ENCODE measurements at places on chromosomes 12 and 14. TPM values are rescaled to one million over a fixed set of nuclear protein-coding genes. Genes with fewer than 3 reads are reported as not detected.
A peak's percentile ranks its signal among the peaks of the same experiment; 100 is the strongest.

DNA sequence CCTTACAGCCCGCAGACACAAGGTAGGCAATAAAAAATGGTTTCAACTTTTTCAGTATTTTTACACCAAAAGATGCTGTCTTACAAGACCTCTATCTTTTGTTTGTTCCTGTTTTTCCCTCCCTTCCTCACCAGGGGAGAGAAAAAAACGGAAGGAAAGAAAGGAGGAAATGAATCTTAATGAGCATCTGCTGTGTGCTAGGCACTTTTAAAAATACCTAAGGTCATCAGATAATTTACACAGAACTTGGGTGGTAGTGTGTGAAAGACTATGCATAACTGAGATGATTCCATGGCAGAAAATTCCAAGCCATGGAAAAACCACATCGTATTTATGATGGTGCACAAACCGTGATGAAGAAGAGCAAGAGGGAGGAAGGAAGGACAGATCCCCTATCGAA, 121.2 kb downstream of the DIP2B start:
- no peak for DNase-seq

GRCh38 chr12:14325716-14326343, 39.7 kb upstream of the ATF7IP start:
- DNase-seq, result no peak

- no peak for DNase-seq
Measured at GRCh38 chr14:89493406-89493805, 76.4 kb upstream of the FOXN3 start.

- DNase-seq, result peak; percentile 50
Measured at GRCh38 chr12:188910-189621, 24.9 kb downstream of the SLC6A12 start.

DNA sequence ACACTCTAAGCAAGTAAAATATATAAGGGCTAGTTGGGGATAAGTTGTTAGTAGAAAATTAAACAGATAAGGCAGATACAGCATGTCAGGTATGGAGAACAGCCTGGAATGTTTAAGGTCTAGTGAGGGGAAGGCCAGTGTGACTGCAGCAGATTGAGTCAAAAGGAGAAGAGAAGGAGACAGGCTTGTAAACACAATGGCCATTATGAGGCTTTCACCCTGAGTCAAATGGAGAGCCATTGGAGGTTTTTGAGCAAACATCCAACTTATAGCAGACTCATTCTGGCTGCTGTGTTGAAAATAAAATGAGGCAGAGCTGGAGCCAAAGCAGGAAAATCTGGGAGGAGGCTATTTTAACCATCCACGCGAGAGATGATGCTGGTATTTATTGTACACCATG, 142.0 kb downstream of the DUSP6 start:
- no peak for DNase-seq

CD163L1 gene
- total RNA-seq, result 10.5 TPM

RASSF8 gene
- total RNA-seq, result 81.4 TPM

LRP10 gene
- 73.1 TPM for total RNA-seq

GRCh38 chr14:22737052-22737451, 29.4 kb upstream of the OXA1L start:
- DNase-seq, result no peak

- DNase-seq, result no peak
Measured at GRCh38 chr12:95857799-95858198, 953 bp upstream of the SNRPF start.

- no peak for DNase-seq
Measured at GRCh38 chr12:89657739-89658138, 50.9 kb downstream of the ATP2B1 start.

DNA sequence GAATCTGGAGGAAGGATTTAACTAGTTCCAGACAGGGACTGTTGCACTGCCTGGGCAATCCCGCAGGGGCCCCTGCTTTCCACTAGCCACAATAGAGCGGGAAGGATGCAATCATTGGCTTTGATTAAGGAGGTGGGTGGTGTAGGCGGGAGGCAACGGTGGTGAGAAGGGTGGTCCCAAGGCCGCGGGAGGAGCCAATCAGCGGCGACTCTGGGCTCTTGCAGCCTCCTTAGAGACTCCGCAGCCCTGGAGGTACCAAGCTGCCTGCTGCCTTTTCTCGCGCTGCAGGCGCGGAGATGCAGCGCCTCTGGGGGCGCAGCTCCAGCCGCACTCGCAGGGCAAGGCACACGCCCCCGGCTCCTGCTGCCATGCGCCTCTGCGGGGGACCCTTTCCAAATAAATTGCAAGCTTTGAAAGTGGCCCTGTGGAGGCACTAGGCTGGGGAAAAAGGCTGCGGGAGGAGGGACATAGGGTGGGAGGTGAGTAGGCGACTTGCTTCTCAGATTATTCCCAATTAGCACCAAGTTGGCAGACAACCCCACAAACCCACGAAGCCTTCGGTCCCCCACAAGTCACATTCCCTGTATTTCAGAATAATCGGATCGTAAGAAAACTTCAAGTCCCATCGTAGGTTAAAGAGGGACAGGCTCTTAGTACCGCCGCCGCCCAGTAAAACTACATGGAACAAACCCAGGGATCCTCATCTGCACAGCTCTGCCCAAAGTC, 858 bp upstream of the KCNA1 start:
- DNase-seq, result no peak

- no peak for DNase-seq
Measured at GRCh38 chr14:101733211-101733610, 28.3 kb upstream of the PPP2R5C start.

FOXM1 gene
- 3.3 TPM for total RNA-seq

SLC2A3 gene
- total RNA-seq, result 33.5 TPM

DNA sequence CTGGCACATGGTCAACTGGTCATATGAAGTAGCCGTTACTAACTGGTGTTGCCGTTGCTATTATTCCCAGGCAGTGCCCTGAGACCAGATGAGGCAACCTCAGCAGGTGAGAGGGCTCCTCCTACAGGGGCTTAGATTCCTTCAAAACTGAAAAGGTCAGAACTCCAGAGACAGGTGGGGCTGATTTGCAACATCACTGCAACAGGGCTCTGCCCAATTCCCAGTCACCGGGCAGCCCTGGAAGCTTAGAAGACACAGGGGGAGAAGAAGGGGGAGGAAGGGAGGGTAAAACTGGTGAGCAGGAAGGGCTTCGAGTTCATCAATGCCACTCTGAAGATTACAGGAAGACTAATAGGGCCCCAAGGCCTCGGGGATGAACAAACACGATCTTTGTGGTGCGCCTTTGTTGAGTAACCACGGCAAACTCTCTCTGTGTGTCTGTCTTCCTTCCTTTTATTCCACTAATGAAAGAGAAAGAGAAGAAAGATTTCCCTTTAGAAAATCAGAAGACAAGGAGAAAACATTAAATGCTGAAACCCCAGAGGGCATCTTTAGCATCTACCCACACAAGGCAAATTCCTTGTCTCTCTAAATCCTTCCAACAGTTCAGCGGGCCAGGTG, 749.1 kb upstream of the TBX3 start:
- no peak for DNase-seq

DNA sequence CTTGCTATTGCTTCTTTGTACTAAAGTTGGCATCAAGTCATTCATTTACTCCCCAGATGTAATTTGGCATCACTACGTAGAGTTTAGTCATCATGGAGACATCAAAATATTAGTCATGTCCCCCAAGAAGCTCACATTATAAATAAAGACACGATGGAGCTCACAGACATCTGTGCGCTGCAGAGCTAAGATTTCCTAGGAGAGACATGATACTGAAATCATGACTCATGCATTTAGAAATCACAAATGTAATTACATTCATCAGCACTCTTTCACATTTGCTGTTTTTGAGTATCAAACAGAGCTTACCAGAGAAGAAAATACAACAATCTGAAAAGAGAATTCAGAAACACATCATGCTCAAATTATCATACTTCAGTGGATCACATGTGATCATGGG, 169.8 kb downstream of the LRIG3 start:
- no peak for DNase-seq

DNA sequence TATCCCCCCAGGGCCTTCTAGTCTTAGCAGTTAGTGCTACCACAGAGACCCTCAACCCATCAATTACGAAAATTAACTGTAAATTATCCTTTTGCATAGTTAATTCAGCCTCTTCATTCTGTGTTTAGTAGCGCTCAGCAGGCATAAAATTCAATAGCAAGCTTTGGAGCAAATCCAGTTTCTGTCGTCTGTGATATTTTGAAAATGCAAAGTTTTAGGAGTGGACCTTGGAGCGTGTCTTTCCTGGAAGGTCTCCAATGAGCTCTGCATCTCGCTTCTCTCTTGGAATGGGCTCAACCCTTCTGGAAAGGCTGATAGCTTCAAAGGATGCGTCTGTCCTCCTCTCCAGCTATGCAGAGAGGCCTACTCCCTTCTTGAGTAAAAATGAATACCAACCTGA, 222.9 kb downstream of the SLC15A4 start:
- no peak for DNase-seq

SLCO1B1 gene
- total RNA-seq, result not detected

RIMBP2 gene
- total RNA-seq, result 0.31 TPM

DNA sequence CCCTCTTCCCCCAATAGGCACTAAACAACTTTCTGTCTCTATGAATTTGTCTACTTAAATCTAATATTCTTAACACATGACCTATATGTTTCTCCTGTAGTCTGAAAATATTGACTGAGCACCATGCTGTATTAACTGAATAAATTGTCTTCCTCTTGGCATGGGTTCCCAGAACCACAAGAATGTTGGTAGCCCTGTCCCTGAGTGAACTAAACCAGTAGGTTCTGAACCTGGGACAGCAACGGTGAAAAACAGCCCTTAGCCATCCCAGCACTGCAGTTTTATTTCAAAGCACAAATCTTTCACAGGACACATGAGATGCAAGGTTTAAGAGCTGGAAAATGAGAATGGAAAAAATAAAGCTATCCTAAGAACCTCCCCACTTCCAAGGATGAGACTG, 20.4 kb upstream of the HSP90B1 start:
- DNase-seq, result no peak

GRCh38 chr12:120798696-120799095, 73.1 kb downstream of the ACADS start:
- DNase-seq, result no peak

SYCP3 gene
- not detected for total RNA-seq

NOP9 gene
- total RNA-seq, result 21.7 TPM

GPR137C gene
- total RNA-seq, result 0.52 TPM

DACT1 gene
- total RNA-seq, result 10.3 TPM

DENND5B gene
- total RNA-seq, result 33.2 TPM

HVCN1 gene
- 10.4 TPM for total RNA-seq

PLEKHH1 gene
- total RNA-seq, result 3.6 TPM

SLC10A1 gene
- total RNA-seq, result not detected

SERPINA12 gene
- total RNA-seq, result not detected

Data from left cardiac atrium (tissue), 4 donors.